ENCODE measurements at places on chromosomes 4 and X.

DNA sequence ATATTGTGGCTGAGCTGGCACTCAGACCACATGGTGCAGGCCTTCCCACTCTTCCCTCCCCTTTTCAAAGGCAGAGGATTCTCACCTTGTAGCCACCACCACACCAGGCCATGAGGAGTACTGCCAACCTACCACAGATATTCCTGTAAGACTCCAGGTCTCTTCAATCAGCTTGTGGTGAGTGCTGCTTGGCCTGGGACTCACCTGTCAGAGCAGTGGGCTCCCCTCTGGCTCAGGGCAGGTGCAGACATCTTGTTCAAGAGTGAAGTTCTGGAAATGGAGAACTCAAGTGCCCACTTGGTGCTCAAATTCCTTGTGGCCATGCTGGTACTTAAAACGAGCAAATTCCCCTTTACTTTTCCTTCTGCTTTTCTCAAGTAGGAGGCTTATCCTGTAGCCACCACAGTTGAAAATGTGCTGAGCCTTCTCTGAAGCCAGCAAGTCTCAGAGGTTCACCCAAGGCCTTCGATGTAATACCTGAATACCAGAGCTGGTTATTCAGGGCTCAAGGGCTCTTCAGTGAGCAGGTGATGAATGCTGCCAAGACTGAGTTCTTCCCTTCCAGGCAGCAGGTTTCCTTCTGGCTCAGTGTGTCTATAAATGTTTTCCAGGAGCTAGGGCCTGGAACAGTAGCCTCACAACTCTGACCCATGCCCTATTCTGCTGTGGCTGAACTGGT is 212.9 kb downstream of the TEX13C start:
- no peak for DNase-seq

DNA sequence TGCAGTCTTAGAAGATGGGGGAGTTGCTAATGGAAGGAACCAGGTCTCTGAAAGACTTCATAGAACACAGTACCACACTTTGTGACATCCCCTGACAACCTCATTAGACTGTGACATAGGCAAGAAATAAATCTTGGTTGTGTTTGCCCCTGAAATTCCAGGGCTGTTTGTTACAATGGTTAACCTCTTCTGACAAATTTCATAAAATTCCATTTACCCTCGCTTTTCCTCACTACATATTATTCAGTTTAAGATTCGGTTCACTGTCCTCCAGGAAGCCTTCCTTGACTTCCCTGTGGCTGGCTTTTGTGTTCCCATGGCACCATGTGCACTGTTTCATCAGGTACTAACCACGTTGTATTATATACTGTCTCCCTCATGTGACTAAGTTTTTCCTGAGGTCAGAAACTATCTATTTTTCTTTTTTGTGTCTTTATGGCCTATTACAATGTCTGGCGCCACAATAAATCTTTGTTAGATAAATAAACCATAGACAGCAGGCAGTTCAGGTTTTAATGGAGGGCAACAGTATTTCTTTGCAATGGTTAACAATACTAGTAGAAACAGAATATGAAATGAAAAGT is 54.2 kb downstream of the ATXN3L start:
- no peak for DNase-seq

DNA sequence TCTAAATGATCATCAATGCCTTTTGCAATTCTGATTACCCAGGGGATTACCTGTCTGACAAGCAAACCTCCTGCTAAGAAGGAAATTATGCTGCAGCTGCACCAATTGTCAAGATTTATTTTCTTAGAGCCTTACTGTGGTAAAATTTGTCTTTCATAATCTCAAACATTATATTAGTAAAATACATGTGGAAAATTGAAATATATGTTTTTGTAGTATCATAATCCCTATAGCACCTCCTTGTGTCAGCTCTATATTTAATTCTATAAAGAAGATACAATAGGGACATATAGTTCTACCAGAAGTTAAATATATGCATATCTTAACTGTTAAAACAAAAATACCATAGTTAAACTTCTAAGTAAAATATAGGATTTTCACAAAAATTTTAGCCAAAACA is 655.6 kb upstream of the PCDH10 start:
- no peak for DNase-seq

DNA sequence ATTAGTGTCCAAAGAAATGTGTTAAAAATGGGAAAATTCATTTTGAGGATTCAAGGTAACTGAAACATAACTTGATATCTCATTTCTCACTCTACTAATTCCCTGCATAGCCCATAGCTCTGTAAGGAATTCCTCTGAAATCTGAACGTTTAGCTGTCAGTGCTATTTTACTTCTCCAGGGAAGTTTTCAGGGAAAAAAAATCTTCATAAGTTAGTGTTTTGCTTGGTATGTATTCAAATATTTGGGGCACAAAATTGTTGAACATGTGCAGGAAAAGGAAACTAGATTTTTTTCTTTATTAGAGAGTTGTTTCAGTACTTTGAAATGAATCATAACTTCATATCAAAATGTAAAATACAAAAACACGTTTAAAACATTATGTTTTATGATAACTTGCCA is 891.4 kb downstream of the CENPC start:
- DNase-seq: no peak

DNA sequence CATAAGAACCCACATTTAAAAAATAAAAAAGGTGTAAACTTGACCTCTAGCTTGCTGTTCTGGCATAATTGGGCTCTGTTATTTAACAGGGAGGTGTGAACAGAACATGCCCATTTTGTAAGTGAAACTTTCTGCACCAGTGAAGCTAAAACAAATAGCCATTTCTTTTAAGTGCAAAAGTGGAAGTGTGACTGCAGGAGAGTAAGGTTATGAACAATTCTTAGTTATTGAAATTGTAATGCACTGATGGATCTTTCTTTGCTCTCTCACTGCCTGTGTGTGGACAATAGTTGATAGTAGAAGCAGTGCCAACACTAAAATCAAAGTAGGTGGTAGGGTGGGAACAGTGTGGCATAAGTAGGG is 12.6 kb downstream of the P2RY10 start:
- no peak for DNase-seq

DNA sequence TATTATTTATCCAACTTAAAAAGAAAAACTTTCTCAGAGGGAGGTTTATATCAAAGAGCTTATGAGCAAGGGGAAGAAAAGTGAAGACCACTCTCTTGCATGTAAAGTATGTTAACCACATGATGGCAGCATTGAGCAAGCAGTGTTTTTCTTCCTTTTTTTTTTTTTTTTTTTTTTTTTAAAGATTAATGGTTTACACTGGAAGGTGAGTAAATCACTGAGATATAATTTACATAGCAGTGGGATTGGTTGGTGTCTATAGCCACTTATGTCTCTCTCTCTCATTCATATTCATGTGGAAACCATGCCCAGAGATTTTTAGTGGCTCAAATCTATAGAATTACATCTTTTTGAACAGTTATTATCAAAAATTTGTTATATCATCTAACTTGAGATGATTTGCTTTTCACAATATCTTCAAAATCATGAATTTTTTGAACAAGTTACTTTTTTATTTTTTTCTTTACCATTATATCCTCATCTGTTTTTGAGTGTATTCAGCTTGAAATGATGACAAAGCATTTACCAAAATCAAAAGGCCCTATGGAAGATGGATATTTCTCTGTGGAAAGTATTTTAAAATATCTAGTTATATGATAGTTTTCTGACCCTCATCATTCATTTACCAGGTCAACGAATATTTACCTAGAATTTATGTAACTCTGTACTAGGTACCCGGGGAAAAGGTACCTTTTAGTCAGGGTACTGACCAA is 31.6 kb downstream of the MTHFD2L start:
- DNase-seq: no peak

DNA sequence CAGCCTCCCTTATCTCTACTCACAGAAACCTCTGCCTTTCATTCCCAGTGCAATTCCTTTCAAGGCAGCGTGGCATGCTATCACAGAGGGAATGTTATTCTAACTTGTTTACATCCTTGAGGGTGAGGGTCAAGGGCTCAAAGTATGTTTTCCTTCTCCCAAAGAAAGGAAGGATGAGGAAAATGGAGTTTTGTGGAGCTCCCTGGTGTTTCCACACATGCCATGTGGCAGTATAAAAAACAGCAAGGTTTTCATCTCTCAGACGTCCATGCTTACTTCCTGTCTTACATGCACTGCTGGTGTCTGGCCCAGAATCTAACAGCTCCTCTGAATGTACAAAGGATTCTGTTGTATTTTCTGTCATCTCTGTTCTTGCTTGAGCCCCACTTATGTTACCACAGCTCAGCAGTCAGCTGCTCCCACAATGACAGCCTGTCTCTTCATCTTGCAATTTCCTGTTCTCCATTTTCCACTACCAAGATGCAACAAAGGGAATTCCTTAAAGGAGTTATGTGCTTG is 128.0 kb downstream of the SNCA start:
- no peak for DNase-seq

DNA sequence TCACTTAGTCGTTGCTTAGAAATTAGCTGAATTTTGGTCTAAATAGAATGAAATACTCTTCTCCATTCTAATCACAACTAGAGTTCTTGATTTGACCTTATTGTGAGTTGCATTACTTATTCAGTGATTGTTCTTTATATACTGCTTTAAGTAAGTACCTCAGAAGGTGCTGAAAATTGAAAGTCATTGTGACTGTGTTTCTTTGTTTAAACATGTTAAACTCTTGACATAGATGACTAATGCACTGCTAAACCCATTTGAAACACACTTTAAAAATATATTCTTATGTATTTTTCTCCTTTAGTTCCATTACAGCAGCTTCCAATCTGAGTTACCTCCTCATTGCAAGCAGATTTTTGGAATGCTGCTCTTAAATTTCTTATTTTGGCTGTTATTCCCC is 9.1 kb downstream of the TSPAN7 start:
- no peak for DNase-seq
